ENCODE measurements at places on chromosomes 4 and X.

DNA sequence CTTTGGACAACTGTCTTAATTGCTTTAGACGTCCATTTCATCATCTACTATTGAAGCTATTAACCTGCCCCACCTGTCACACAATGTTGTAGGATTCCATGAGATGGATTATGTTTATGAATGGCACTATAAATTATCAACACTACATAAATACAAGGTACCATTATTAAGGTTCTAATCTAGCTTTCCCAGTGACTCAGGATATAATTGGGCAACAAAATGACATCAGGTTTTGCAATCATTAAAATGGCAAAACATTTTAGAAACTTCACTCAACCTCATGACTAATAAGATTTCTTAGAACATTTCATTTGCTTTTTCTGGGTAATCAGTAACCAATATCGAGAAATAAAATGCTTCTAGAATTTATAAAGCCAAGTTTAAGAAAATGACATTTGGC is 9.2 kb downstream of the HOPX start:
- no peak for DNase-seq

DNA sequence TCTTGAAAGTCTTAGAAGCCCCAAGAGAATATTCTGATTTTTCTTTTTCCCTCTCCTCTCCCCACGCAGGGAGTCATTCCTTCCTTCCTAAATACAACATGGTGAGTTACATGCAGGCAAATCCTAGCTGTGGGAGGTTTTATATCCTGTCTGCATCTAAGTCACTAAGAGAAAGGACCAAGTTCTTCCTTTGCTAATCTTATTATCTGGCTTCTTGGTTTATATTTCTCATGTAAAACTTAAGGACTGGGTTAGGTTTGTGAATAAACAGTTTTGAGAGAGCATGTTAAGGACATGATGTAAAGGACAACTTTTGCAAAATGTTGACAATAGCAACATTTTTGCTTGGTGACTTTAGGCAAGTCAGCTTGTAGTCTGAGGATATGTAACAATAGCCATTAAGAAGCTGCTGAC is 5.1 kb upstream of the CXCL9 start:
- no peak for DNase-seq

GRCh38 chrX:14697451-14697850 is 168.1 kb downstream of the GLRA2 start:
- DNase-seq, result no peak

- no peak for DNase-seq
Measured at GRCh38 chrX:82973646-82974045, 534.4 kb upstream of the POU3F4 start.

All from stimulated activated naive CD8-positive, alpha-beta T cell treated with anti-CD3 and anti-CD28 coated beads, Interleukin-15, amount 100 ng/mL, for 72 hours (primary cell).